Effector CD4-positive, alpha-beta T cell (primary cell): ENCODE measurements at places on chromosomes 11 and 22.

GRCh38 chr11:19934828-19935259, 222.2 kb downstream of the NAV2 start:
- no peak for DNase-seq

DNA sequence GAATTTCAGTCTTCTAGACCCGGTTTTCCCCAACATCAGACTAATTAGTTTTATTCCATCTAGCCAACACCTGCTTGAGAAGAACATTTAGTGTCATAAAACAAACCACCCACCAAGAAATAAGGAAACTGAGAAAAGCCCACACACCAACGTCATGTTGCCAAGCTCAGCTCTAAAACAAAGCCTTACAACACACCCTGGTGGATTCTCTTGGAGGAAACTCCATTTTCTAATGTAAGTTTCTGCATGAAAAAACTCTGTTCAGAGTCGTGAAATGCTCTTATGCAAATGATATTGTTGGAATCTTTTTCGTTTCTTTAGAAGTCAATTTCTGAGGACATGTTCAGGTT, 105.0 kb upstream of the RAG2 start:
- no peak for DNase-seq

GRCh38 chr11:61675826-61676225, 4.4 kb upstream of the DAGLA start:
- DNase-seq: no peak

DNA sequence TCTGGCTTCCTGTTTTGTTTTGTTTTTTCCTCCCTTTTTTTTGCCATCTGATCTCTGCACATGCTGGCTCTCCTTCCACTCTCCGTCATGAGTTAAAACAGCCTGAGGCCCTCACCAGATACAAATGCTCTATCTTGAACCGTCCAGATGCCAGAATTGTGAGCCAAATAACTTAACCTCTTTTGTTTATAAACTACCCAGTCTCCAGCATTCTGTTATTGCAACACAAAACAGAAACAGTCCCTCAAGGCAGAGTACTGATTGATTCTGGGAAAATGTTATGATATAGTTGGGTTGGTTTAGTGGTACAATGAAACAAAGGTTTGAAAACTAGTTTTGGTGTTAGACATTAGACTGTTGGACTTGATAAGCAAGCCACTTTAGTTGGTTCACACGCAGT, 1390.0 kb upstream of the RAG2 start:
- no peak for DNase-seq

DNA sequence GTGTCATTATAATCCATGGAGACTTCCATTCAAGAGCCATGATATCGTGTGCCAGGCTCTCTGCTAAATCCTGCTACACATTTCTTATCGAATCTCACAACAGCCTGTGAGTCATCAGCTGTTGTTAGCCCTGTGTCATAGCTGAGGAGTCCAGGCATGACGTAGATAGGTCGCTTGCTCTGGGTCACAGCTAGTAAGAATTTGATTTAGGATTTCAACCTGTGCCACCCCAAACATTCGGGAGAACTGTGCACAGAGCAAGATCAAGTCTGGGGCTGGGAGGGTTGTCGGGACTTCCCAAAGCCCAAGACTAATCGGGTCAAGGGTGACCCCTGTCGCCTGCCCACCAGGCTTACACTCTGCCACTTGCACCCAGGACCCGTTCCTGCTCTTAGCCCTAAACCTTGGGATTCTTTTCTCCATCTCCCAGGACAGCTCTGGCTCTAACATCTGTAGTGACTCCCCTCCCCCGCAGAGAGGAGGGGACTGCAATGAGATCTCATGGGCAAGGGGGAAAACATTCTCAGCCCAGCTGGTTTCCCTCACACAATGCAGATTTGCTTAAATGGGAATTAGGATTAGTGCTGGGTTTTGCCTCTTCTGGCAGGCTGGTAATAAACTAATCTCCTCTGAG, 34.3 kb downstream of the TSPAN18 start:
- no peak for DNase-seq

DNA sequence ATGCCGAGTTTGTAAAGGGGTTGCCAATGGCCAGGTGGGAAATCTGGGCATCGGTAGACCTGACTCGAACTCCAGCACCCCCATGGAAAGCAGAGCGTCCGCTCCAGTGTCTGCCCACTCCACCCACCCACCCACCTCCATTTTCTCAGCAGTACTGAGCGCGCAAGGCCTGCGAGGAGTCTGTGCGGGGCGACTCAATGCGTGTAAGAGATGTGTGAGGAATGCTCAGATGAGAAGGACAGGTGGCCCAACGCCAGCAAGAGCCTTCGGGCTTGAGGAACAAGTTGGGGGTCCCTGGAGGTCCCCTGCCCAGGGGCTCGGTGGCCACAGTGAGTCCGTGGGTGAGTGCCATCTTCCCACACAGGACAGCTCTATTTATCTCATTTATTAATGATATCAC, 50.6 kb downstream of the CERK start:
- no peak for DNase-seq

- no peak for DNase-seq
Observed at GRCh38 chr11:17714356-17714854, 5.0 kb upstream of the MYOD1 start.

GRCh38 chr11:35550374-35551036, 25.1 kb upstream of the PAMR1 start:
- DNase-seq: no peak

GRCh38 chr11:97092823-97093222, 703.0 kb downstream of the JRKL start:
- DNase-seq: no peak

DNA sequence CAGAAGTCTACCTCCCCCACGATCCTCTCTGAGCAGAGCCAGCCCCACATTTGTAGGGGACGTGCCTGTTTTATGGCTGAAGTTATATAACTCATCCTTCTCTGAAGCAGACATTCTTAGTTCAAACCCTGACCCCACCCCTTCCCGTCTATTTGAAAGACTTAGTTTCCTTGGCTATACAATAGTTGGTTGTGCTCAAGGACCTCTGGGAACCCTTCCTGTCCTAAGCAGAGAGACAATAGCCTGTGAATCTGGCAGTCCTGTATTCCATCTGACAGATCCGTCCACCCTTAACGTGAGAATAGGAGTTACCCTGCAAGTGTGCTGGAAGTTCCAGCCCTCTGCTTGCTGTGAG, 75.2 kb downstream of the MN1 start:
- DNase-seq: no peak
